ENCODE measurements at places on chromosomes 4 and X. TPM values are rescaled to one million over a fixed set of nuclear protein-coding genes. Genes with fewer than 3 reads are reported as not detected.

Gene RAB39B
- polyA plus RNA-seq, result 0.49 TPM

Gene FAM47E
- 2.9 TPM for polyA plus RNA-seq

Gene XPNPEP2
- 4.5 TPM for polyA plus RNA-seq

Gene MAGED4
- polyA plus RNA-seq, result 16.2 TPM

GRCh38 chr4:138865765-138866164 lies 149.8 kb upstream of the NOCT start:
- no peak for DNase-seq

DNA sequence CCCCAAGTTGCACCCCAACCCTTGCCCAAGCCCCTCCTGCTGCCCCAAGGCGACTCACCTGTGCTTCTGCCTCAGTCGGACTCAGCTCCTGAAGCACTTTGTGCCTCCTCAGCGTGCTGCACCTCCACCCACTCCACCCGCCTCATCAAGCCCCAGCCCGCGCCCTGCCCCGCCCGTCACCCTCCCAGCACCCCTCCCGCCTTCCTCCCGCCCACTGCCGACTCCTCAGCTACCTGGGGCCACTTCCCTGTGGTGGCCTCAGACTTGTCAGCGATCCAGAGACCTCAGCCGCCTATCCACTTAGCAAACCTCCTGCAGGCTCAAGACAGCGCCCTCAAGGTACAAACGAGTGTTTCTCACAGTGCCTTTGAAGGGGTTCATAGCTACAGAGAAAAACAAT lies 19.6 kb upstream of the IQCM start:
- no peak for DNase-seq

DNA sequence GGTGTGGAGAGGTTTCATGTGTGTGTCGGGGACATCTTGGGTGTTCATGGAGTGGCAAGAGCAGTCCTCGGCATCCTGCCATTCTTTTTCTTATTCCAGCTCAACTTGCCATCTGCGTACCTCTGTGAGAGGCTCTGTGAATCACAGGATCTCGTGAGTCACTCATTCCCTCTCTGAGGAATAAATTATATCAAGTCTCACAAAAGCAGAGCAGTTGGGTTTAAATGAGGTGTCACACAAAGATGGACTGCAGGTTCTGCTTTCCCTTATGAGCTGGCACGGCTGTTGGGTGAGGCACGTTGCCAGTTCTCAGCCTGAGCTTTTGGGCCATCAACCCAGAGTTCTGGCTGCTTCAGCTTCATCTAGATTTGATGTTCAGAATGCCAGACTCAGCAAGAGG lies 6.8 kb upstream of the OCIAD2 start:
- DNase-seq, result no peak

DNA sequence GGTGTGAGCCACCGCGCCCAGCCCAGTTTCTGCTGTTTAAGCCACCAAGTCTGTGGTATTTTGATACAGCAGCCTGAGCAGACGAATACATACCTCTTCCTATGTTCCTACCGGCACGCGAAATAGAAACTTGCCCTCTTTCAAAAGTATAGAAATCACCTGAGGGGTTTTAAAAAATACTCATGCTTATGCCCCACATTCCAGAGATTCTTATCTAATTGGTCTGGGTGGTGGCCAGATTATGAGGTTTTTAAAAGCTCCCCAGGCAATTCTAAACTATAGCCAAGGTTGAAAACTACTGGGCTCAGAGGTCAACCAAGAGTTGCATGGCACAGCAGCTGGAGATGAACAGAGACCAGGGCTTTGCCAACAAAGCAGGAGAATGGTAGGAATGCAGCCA lies 24.9 kb upstream of the HUWE1 start:
- DNase-seq, result no peak

GRCh38 chrX:96578781-96579180 lies 105.9 kb upstream of the DIAPH2 start:
- DNase-seq, result no peak

DNA sequence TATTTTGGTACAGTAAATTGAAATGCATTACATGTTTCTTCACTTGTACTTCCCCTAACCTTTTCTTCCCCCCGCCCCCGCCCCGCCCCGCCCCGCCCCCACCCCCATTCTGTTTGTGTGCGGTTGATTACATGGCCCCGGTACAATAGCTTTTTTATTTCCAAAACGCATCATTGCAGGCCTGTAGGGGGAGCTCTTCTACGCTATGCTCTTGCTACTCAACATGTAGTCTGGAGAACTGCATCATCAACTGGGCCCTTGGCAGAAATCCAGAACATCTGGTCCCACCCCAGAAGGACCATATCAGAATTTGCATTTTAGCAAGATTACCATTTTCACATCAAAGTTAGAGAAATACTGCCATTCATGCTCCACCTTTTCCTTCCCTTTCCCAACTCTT lies 333.3 kb upstream of the DDX53 start:
- no peak for DNase-seq
